ENCODE measurements at places on chromosomes 1 and 21.

GRCh38 chr21:40714536-40714935 lies 132.4 kb downstream of the DSCAM start:
- no peaks in the 10 kb centered on the region for H3K27me3 ChIP-seq
- H3K4me3 ChIP-seq = no peak overlapping the region
- no peaks in the 10 kb centered on the region for H3K4me1 ChIP-seq
- DNase-seq = no peak
- no peak overlapping the region for H3K27ac ChIP-seq

- H3K36me3 ChIP-seq = peaks cover 10% of the 10 kb centered on the region
- DNase-seq = no peak
- no peak overlapping the region for H3K4me3 ChIP-seq
These were observed 9.1 kb upstream of the COA7 start for GRCh38 chr1:52706941-52707926.

GRCh38 chr1:27318596-27318995 lies 3.4 kb upstream of the TMEM222 start:
- no peak overlapping the region for H3K4me3 ChIP-seq
- H3K4me1 ChIP-seq = peaks cover 12% of the 10 kb centered on the region
- peaks cover 6% of the 10 kb centered on the region for H3K27me3 ChIP-seq
- peaks cover 10% of the 10 kb centered on the region for H3K36me3 ChIP-seq

DNA sequence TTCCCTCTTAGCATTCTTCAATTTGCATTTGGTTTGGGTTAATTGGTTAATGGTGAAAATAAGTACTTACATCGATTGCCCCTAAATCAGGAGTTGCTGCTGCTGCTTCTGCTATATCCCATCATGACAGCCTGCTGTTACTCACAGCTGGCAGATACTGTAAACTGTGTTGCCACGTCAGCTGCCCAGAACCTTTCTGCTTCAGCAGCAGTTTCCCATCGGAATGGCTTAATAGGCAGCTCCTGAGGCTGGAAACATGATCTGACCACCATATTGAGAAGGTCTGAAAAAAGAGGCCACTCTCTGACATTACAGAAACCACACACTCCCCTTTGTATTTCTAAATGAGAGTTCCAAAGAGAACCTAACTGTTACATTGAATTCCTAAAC lies 14.3 kb upstream of the SEC16B start:
- no peaks in the 10 kb centered on the region for H3K27me3 ChIP-seq
- H3K36me3 ChIP-seq = no peaks in the 10 kb centered on the region
- no peak for DNase-seq
- no peaks in the 10 kb centered on the region for H3K4me1 ChIP-seq
- H3K27ac ChIP-seq = no peak overlapping the region

- no peak overlapping the region for H3K27ac ChIP-seq
- no peak overlapping the region for H3K4me3 ChIP-seq
These were observed 5.3 kb upstream of the SDE2 start for GRCh38 chr1:226004396-226004795.

DNA sequence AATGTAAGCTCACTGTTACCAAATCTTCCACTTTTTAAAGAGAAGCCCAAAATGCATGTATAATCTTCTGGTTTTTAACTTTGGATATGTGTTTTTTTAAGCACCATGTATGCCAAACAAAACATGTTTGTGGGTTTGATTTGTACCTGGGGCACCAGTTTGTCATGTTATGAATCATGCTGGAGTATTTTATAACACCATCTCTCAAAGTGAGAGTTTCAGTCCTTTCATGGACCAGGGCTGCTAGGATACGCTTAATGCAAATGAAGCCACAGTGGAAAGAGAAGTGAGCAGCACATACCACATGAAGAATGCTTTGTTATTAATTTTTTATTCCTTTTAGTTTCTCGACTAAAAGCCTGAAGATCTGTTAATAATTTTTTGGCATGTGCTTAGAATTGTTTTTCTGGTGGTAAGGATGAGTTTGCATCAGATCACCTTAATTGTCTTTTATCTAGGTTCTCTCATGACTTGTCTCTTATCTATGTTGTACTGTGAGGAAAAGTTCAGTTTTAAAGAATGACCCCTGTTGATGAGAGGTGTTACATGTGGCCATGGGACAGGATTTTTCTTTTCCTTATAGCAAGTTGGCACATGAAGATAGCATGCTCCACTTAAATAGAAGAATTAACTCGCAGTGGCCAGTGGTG lies 2.0 kb upstream of the RABGAP1L start:
- peaks cover 36% of the 10 kb centered on the region for H3K4me1 ChIP-seq
- H3K27ac ChIP-seq = peak overlapping the region; percentile 96
- H3K36me3 ChIP-seq = peaks cover 20% of the 10 kb centered on the region
- no peak for DNase-seq
- H3K27me3 ChIP-seq = no peaks in the 10 kb centered on the region

DNA sequence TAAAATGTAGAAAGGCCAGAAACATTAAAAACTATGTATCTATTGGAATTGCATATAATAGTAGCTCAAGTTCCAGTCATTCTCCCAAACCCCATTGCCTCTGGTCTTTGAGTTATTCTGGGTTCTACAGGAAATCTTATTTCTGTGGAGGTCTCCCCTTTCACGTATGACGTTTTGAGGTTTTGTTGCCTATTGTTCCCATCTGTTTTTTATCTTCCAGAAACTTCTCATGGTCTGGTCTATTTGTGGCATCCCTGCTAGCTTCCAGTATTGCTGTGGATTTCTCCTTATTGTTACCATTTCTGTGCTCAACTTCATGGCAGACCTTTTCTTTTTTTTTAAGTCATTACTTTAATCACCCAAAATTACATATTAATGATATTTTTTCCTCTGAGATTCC lies 43.3 kb downstream of the DTL start:
- no peak overlapping the region for H3K4me3 ChIP-seq
- no peak for DNase-seq
- no peaks in the 10 kb centered on the region for H3K4me1 ChIP-seq
- no peaks in the 10 kb centered on the region for H3K27me3 ChIP-seq

GRCh38 chr1:60227601-60228000 lies 154.0 kb upstream of the C1orf87 start:
- H3K27me3 ChIP-seq = no peaks in the 10 kb centered on the region
- H3K4me3 ChIP-seq = no peak overlapping the region
- H3K4me1 ChIP-seq = no peaks in the 10 kb centered on the region
- H3K27ac ChIP-seq = no peak overlapping the region

GRCh38 chr1:106925750-106926149 lies 130.7 kb upstream of the PRMT6 start:
- H3K27me3 ChIP-seq = no peaks in the 10 kb centered on the region
- no peak for DNase-seq
- H3K36me3 ChIP-seq = no peaks in the 10 kb centered on the region

- H3K4me3 ChIP-seq = no peak overlapping the region
- no peaks in the 10 kb centered on the region for H3K4me1 ChIP-seq
- H3K36me3 ChIP-seq = peaks cover 14% of the 10 kb centered on the region
These were observed 8.9 kb upstream of the MUTYH start for GRCh38 chr1:45348966-45349677.

GRCh38 chr21:41403331-41403730 lies 22.7 kb upstream of the MX1 start:
- H3K4me1 ChIP-seq = no peaks in the 10 kb centered on the region
- H3K27ac ChIP-seq = no peak overlapping the region
- H3K36me3 ChIP-seq = peaks cover 53% of the 10 kb centered on the region

- H3K27me3 ChIP-seq = no peaks in the 10 kb centered on the region
- no peak for DNase-seq
- H3K36me3 ChIP-seq = peaks cover 53% of the 10 kb centered on the region
- H3K4me1 ChIP-seq = peaks cover 47% of the 10 kb centered on the region
These were observed 378 bp upstream of the NUP210L start for GRCh38 chr1:154155251-154155650.

- H3K4me3 ChIP-seq = no peak overlapping the region
- H3K36me3 ChIP-seq = no peaks in the 10 kb centered on the region
These were observed 120.2 kb downstream of the GLIS1 start for GRCh38 chr1:53618500-53619366.

DNA sequence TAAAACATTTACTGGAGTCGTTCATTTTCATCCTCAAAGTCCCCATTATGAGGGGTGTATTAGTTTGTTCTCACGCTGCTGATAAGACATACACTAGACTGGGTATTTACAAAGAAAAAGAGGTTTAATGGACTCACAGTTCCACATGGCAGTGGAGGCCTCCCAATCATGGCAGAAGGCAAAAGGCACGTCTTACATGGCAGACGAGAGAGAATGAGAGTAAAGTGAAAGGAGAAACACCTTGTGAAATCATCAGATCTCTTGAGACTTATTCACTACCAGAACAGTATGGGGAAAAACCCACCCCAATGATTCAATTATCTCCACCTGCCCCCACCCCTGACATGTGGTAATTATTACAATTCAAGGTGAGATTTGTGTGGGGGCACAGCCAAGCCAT lies 830.4 kb upstream of the RGS18 start:
- DNase-seq = no peak
- H3K27me3 ChIP-seq = no peaks in the 10 kb centered on the region
- no peak overlapping the region for H3K27ac ChIP-seq
- no peaks in the 10 kb centered on the region for H3K4me1 ChIP-seq
- no peaks in the 10 kb centered on the region for H3K36me3 ChIP-seq
- no peak overlapping the region for H3K4me3 ChIP-seq

- DNase-seq = no peak
- H3K4me1 ChIP-seq = no peaks in the 10 kb centered on the region
- H3K4me3 ChIP-seq = no peak overlapping the region
- peaks cover 5% of the 10 kb centered on the region for H3K36me3 ChIP-seq
- peaks cover 58% of the 10 kb centered on the region for H3K27me3 ChIP-seq
These were observed 70.0 kb downstream of the LGR6 start for GRCh38 chr1:202263628-202264027.

DNA sequence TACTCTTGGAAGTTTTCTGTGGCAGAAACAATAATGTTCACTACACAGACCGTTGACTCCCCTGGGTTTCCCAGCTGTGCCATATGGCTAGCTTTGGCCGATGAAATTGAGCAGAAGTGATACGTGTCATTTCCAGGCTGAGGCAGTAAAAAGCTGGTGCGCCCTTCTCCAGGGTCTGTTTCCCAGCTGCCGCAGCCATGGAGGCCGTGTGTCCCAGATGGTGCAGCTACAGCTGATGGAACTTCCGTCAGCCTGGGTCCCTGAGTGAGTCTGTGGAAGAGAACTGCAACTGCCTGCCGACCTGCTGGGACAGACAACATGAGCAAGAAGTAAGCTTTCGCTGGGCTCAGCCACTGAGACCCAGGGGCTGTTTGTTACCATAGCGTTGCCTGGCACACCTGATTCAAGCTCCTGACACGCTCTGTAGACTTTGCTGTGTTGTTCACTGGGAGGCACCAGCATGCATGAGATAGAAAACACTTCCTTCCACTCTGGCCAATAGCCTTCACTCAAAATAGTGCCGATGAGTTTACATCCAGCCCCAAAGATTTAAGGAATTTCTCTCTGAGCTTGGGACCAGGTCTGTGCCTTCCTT lies 116.3 kb upstream of the SLC25A33 start:
- H3K4me1 ChIP-seq = peaks cover 22% of the 10 kb centered on the region
- peaks cover 16% of the 10 kb centered on the region for H3K36me3 ChIP-seq
- no peak overlapping the region for H3K27ac ChIP-seq
- no peak for DNase-seq
- H3K4me3 ChIP-seq = no peak overlapping the region

GRCh38 chr1:4430406-4431365 lies 223.7 kb upstream of the AJAP1 start:
- H3K27me3 ChIP-seq = peaks cover 22% of the 10 kb centered on the region
- no peak overlapping the region for H3K4me3 ChIP-seq
- DNase-seq = no peak
- H3K36me3 ChIP-seq = no peaks in the 10 kb centered on the region
- H3K27ac ChIP-seq = no peak overlapping the region

DNA sequence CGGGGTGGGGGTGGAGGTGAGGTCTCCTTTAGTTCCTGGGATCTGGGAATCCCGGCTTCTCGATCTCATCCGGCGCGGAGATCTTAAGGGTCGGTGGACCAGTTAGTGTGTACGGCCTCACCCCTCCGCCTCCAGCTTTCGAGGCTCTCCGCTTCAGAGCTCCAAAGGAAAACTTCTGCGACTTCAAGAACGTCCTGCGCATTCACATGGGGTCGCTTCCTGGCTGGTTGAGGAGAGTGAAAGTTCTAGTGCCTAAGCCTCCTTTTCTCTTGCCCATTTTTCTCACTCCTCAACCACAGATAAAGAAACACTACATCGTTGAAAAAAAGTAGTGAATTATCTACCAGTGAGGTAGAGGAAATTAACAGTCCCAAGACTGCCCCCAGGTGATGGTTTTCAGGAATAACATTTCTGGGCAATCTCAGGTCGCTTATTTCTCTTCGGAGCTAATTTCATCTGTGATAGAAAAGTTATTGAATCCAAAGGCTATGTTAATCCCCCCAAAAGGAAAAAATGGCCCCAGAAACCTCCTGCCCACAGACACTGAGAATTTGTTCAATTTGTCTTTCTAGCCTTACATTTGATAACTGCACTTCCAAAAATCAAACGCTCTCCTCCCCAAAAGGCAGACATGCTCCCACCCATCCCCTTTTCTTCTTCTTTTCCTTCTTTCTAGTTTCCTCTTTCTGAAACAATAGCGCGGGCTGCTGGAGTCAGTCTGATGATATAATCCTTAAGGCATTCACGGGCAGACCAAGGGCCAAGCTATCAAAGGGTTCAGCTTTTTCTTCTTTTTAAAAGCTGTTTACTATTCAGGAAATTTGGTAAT lies 20.6 kb upstream of the TBX15 start:
- H3K4me3 ChIP-seq = peak overlapping the region; percentile 53
- no peak for DNase-seq
- no peaks in the 10 kb centered on the region for H3K36me3 ChIP-seq
- H3K27ac ChIP-seq = no peak overlapping the region
- peaks cover 11% of the 10 kb centered on the region for H3K4me1 ChIP-seq
- peaks cover 76% of the 10 kb centered on the region for H3K27me3 ChIP-seq

DNA sequence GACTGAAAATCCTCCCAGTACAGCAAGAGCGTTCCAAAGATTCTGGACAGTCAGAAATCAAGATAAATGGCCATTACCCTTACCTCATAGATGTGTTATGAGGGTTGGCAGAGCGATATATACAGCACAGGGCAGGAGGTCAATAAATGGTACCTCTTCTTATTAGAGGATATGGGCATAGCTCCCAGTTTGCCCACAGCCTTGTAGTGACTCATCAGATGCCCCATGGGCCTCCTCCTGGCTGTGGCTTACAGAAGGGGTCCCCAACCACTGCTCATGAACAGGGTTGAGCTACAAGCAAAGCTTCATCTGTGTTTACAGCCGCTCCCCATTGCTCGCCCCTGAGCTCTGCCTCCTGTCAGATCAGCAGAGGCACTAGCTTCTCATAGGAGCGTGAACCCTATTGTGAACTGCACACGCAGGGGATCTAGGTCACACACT lies 7.3 kb upstream of the IFNGR2 start:
- H3K27ac ChIP-seq = no peak overlapping the region
- H3K27me3 ChIP-seq = peaks cover 82% of the 10 kb centered on the region
- H3K4me3 ChIP-seq = no peak overlapping the region
- H3K36me3 ChIP-seq = no peaks in the 10 kb centered on the region

- no peak for DNase-seq
- H3K27ac ChIP-seq = no peak overlapping the region
- no peak overlapping the region for H3K4me3 ChIP-seq
- no peaks in the 10 kb centered on the region for H3K36me3 ChIP-seq
- no peaks in the 10 kb centered on the region for H3K27me3 ChIP-seq
These were observed 601.5 kb upstream of the ZP4 start for GRCh38 chr1:238492271-238492670.
